ENCODE measurements at places on chromosomes 7 and 10.

DNA sequence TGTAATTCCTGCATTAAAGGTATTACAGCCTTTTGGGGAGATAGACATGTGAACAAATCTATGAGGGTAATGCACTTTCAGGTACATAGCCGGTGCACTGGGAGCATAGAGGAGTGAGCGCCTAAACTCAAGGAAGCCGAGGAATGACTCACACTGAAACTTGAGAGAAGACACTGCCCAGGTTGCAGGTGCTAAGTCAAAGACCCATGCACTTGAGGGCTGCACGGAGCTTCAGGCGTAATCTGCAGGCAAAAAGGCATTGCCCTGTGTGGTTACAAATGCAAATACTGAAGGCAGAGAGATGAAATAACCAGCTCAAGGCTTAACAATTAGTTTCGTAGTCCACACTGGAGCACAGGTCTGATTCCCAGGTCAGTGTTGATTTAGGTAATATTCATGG lies 51.0 kb upstream of the OSBPL3 start:
- no peak for DNase-seq

DNA sequence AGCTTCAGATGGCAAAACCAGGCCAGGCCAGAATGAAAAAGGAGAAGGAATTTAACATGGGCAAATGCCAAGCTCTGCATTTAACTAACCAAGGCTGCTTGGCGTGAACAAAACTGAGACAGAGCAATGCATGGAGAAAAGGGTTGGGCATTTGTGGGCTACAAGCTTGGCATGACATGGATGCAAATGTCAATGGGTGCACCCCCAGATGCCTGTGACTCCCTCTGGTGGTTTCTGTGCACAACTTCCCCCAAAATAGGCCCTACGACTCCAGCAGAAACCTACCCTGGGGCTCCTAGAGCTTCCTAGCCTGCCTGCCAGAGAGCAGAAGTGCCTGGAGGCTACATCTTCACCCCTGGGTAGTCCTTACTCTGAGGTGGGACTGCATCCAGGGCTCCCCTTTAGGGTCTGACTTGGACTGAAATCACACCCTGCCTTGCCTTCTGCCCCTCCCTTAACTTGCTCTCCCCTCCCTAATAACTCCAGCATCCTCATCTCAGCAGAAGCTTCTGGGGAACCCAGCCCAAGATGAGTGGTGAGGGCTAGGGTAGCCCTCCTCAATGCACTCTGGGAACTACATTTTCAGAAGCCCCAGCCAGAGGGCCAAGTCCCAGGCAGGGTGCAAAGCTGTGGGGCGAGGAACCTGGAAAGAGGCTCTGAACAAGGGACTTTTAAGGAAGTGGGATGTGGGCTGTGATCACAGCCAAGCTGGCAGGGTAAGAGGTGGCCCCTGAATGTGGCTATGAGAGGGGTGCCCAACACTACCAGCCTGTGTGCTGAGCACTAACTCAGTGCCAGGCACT lies 11.3 kb downstream of the GPRIN2 start:
- DNase-seq: no peak

DNA sequence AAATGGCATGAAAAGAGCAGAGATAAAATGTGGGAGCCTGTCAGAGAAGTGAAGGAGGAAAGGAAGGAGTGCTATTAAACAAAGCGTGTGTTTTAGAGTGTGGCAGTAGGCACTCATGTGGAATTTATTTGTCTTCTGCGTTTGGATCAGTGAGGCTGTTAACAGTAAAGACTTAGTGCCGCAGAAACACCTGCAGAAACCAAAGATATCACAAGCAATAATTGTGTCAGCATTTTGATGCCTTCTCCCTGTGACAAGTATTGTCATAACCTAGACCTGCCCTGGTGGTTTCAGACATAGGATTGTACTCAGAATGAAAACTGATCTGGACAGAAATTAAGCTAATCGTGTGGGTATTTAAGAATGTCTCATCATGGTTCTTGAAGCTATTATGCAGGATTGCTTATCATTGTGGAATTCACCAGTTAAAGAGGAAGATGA lies 191.0 kb downstream of the CAMK1D start:
- no peak for DNase-seq

GRCh38 chr7:15236952-15237351 lies 324.9 kb downstream of the AGMO start:
- no peak for DNase-seq

- no peak for DNase-seq
Measured at GRCh38 chr7:84513061-84513460, 318.5 kb upstream of the SEMA3A start.

GRCh38 chr10:76336213-76336963 lies 905.0 kb downstream of the LRMDA start:
- no peak for DNase-seq

DNA sequence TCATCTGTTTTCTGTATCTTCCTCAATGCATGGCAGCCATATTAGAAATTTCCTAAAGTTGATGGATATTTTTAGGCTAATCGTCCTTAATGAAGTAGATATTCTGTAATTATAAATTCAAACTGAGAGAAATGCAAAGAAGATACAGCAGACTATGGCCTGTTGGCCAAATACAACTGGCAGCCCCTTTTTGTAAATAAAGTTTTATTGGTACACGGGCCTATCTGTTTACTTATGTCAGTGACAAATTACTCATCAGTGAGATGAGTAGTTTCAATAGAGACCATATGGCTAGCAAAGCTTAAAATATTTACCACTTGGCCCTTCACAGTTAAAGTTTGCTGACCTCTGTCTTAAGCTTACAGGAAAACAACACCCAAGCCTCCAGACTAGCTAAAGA lies 112.3 kb downstream of the HTR7 start:
- DNase-seq: no peak

- no peak for DNase-seq
Measured at GRCh38 chr10:11899067-11899876, 76.1 kb downstream of the PROSER2 start.

- DNase-seq: no peak
Measured at GRCh38 chr10:125005312-125006187, 63.6 kb downstream of the ZRANB1 start.

DNA sequence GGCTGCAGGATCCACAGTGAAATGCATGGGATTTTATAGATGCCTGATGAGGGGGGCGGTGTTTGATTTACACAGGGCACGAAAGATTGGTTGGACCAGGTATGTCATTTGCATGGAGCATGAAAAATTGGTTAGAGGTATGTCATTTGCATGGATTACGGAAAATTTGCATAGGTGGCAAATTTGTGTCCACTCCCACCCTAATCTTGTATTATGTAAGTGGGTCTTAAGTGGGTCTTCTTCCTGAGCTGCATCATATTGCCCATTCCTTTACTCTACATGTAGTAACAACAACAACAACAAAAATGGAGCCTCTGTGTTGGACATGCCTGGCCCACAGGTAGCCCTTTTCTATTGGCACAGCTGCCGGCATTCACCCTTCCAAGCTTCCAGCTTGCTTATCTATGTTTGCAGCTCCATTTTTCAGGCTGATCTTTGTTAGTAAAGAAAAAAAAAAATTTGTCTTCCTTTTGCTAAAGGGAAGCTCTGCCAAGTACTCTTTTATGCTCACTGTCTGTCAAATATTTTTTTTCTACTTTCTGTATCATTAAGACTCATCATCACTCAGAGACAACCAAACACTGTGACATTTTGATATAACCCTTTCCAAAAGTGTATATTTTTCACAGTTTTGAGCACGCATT lies 10.3 kb upstream of the ZNF273 start:
- no peak for DNase-seq

- no peak for DNase-seq
Measured at GRCh38 chr10:110698782-110699201, 54.7 kb downstream of the RBM20 start.

- DNase-seq: no peak
Measured at GRCh38 chr10:49212783-49213182, 24.6 kb upstream of the TMEM273 start.

DNA sequence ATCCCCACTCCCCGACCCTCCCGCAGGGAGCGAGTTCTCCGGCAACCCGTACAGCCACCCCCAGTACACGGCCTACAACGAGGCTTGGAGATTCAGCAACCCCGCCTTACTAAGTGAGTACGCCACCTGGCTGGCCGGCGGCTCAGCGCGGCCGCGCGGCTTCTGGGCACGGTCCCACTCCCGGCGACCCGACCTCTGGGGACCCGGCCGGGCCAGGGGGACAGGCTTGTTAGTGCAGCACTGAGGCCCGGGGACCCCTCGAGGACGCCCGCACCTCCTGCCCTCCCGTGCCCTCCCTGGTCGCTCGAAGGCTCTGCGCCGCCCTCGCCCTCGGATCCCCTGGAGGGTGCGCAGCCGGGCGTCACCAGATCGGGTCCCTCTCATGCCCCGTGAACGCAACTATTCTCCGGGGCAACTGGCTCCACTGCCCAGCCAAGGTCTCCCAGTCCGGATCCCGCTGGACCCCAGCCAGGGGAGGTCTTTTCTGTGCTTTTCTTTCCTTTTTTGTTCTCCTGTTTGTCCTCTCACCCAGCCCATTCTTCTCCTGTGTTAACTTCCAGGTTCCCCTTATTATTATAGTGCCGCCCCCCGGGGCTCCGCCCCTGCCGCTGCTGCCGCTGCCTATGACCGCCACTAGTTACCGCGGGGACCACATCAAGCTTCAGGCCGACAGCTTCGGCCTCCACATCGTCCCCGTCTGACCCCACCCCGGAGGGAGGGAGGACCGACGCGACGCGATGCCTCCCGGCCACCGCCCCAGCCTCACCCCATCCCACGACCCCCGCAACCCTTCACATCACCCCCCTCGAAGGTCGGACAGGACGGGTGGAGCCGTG lies 81.8 kb downstream of the PAX2 start:
- no peak for DNase-seq

DNA sequence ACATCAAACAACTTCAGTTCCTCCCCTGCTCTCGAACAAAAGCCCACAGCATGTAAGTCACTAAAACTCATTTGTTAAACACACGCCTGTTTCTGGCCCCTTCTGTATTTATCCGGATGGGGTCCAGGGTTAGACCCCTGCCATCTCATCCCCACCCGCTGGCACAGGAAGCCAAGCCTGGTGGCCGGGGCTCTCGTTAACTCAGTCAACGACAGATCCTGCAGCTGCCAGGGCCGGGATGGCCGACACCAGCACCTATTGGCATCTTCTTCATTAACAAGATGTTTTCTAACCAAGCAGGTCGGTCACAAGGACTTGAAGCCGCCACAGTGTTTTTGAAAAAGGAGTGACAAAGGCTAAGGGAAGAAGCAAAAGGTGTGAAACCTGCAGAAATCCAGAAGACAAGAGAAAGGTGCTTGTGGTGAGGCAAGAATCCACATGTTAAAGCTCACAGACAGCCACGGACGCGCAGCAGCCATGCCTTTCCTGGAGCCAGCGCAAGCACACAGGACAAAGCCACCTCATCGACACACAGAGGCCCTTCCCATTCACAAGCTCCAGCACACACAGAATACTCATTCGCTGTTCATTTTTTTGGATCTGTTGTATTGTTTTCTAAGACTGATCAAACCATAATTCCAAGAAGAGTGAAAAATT lies 202.7 kb downstream of the DIP2C start:
- no peak for DNase-seq

DNA sequence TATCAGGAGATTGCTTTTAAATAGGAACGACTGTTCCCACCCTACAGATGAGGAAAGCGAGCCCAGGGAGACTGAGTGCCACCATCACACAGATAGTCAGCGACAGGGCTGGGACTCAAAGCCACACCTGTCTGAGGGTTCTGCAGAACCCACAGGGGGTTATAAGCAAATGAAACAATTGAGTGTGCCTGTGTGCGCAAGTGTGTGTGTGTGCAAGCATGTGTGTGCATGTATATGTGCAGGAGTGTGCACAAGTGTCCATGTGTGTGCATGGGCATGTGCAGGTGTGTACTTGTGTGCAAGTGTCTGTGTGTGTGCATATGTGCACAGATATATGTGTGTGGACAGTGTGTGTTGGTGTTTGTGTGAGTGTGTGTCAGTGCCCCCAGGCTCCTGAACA lies 280.2 kb downstream of the GRID1 start:
- no peak for DNase-seq

- DNase-seq: no peak
Measured at GRCh38 chr7:16695621-16696237, 49.7 kb downstream of the BZW2 start.

- no peak for DNase-seq
Measured at GRCh38 chr7:88686468-88687229, 72.9 kb upstream of the ZNF804B start.

- no peak for DNase-seq
Measured at GRCh38 chr10:64369885-64370773, 848.9 kb downstream of the REEP3 start.

DNA sequence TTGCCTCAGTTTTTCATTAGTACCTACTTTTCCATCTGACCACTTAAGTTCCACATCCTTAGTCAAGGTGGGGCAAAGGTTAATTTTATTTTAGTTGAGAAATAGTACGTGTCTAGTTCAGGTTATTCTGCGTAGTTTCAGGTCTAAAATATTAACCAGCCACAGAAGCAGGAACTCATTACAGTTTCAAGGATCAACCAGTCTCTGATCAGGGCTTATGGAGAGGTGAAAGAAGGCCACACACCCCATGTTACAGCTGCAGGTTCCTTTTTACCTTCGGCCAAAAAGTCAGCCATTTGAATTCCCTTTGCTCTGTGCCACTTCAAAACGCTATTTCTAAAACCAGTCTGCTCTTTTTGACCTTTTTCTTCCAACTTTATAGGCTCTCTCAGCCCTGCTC lies 134.2 kb downstream of the CTTNBP2 start:
- no peak for DNase-seq

- DNase-seq: no peak
Measured at GRCh38 chr7:154442939-154443338, 390.7 kb downstream of the DPP6 start.

GRCh38 chr10:97686301-97686961 lies 610 bp downstream of the AVPI1 start:
- peak; percentile 10 for DNase-seq

- no peak for DNase-seq
Measured at GRCh38 chr10:44980309-44981171, 1.9 kb upstream of the DEPP1 start.

DNA sequence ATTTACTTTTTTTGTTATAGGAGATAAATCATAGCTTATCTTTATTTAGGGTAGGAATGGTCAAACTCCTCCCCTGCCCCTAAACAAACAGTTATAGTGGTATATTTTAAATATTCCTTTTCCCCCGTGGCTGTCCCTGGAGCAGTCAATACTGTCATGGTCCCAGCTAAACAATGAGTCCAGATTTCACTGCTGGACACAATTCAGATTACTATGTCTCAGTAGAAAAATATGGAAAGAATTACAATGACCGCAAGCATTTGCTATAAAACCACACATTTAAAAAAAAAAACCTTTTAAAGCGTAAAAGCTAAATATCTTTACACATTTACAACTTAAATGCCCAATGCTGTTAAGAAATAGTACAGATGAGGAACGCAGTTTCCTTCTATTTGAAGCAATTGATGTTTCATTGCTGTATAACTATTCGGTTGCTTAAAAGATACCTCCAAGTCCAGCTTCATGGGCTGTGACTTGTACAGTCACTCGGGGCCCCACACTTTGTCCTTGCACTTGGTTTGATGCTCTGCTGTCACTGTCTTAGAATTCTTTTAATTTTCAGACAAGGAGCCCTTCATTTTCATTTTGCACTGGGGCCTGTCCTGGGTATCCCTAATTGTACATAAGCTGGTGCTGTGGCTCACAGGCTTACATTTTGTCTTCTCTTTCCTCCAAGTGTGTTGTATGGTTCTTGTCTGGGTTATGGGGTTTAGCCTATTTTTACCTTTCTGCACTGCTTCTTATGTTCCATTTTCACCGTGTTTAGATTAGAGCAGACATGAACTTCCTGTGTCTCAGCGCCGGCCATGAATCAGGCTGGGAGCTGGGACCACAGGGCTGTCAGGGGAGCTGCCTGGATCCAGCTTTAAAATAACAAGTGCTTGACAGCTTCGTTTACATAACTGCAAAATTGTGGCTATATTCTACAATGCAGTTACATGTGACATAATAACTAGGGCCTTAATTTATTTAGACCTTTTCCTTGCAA lies 530.2 kb upstream of the FZD8 start:
- no peak for DNase-seq
